ENCODE measurements at places on chromosomes 13 and 19.
A peak's percentile ranks its signal among the peaks of the same experiment; 100 is the strongest.

DNA sequence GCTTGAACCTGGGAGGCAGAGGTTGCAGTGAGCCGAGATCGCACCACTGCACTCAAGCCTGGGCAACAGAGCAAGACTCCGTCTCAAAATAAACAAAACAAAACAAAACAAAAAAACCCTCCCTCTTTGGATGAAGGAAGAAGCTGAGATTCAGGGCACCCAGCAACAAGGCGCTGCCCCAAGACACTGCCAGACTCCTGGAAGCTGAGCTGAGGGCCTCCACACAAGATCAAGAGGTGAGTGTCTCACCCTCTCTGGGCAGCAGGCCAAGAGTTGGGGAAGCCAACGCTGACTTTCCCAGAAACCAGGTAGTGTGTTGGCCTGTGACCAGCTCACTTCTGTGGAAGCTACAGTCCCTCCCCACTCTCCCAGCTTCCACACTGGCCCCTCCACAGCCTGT, 3.7 kb upstream of the TYROBP start:
- DNase-seq: no peak

DNA sequence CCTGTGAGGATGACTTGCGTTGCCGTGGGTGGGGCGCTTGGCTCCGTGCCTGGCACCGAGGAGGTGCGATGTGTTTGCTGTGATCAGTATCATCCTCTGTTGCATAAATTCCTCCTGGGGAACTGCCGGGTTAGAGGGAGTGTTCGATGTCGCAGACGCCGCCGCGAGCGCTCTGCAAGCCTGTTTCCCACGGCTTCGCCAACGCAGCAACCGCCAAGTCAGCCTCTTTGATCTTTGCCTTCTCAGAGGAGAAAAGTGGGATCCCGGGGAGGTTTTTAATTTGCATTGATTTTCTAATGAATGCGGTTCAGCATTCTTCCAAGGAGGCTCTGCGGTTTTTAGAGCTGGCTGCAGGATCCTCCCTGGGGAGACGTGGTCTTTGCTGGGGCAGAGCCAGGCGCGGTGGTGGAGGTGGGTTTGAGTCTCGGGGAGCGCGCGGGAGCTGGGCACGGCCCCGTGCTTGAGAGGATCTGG, 7.6 kb downstream of the GPR32 start:
- no peak for DNase-seq

DNA sequence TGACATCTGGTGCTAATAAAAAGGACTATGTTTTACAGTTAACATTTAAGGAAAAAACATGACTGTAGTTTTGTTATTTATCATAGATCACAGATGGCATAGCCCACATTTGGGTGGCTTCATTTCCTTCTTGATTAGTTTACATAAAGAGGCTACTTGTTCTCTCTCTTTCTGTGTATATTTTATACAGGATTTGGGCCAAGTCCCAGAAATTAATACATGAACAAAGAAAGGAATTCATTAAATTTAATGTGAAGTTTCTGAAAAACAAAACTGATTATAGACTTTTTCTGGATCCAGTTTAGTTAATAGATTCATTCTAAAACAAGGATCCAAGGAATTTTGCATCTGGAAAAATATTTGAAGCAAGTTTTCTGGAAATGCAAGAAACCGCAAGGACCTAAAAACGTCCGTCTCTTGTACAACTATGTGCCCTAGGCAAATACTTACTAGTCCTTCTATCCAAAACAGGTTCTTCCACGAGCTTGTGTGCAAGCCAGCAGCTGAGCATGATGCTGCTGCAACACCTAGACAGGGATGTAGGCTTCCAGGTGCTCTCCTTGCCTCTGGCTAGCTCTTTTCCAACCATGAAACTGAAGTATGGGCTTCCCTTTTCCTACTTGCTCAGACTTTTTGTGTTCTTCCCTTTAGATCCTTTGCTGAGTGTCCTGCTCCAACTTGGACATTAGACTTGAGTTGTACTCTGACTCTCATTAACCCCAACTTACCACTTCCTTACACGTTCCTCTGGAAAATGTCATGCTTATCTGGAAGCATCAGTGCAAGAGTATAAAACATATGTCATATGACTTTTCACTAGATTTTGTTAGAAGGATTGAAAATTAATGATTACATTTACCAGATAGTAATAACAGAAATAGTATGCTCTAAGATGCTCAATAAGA, 161.5 kb upstream of the STARD13 start:
- DNase-seq: no peak

- no peak for DNase-seq
These were observed 13.4 kb upstream of the LENG8 start for GRCh38 chr19:54435551-54436016.

DNA sequence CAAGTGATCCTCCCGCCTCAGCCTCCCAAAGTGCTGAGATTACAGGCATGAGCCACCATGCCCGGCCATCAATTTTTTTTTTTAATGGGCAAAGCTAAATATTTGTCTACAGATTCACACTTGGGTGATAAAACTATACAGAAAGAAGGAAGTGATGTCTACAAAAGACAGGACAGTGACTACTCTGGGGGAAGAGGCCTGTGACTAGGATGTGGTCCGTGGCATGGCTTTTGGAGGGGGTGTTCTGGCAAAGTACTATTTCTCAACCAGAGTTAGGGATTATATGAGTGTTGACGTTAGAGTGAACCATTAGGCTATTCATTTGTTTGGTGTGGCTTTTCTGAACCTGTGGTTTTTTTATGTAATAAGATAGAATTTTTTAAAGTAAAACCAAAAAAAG, 42.7 kb downstream of the INSR start:
- no peak for DNase-seq

DNA sequence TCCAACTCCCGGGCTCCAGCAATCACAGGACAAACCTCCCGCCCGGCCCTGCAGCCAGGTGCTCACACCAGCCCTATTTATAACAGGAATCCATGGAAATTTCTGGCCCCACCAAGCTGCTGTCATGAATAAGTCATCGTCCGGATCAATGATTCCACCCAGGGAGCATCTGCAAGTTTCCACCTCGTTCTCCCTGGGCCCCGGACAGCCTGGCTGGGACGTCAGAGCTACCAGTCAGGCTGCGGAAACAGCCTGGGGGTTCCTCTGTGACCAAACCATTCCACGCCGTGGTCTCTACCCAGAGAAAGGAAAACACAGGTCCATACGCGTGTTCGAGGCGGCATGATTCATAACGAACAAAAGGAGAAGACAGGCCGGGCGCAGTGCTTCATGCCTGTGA, 20.7 kb upstream of the PTBP1 start:
- DNase-seq: no peak

DNA sequence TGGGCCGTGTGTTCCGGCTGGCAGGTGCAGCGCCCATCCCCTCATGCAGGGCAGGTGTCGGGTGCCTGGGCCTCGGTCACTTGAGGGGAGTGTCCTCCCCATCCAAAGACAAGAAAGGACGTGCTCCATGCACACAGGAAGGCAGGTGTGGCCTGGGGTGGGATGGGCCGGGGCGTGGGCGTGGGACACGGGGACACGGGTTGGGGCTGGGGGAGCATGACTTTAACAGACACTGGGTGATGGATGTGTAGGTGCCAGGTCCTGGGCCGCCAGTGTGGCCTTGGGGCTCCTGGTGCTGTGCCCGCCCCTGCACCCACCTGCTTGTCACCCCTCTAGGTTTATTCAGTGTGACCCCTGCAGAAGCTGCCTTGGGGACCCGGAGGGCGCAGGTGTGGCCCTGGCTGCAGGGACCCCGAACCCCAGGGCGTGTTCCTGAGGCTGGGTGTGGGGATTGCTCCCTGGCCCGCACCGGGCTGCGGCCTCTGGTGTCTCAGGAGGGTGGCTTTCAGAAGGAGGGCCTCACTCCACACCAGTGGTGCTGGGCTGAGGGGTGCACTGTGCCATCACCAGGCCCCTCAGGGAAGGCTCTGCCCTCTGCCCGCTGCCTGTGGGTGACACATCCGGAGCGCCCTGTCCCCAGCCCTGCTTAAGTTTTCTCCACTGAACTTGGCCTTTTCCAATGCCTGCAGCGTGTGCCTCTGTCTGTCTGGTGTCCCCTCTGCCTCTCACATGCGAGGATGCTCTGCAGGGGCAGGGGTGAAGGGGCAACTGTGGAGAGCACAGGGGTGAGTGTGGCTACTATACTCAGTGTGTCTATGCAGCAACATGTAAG, 5.2 kb downstream of the TMEM255B start:
- DNase-seq: no peak

GRCh38 chr13:70405266-70405665, 297.0 kb upstream of the KLHL1 start:
- DNase-seq: no peak

GRCh38 chr19:46365561-46365960, 18.7 kb downstream of the PPP5C start:
- no peak for DNase-seq

GRCh38 chr13:29963089-29963488, 112.7 kb upstream of the UBL3 start:
- DNase-seq: no peak

GRCh38 chr13:98641075-98641474, 64.2 kb upstream of the STK24 start:
- no peak for DNase-seq

GRCh38 chr13:86788616-86789015, 882.6 kb upstream of the SLITRK5 start:
- no peak for DNase-seq

- no peak for DNase-seq
These were observed 93.6 kb upstream of the WASF3 start for GRCh38 chr13:26463848-26464247.

DNA sequence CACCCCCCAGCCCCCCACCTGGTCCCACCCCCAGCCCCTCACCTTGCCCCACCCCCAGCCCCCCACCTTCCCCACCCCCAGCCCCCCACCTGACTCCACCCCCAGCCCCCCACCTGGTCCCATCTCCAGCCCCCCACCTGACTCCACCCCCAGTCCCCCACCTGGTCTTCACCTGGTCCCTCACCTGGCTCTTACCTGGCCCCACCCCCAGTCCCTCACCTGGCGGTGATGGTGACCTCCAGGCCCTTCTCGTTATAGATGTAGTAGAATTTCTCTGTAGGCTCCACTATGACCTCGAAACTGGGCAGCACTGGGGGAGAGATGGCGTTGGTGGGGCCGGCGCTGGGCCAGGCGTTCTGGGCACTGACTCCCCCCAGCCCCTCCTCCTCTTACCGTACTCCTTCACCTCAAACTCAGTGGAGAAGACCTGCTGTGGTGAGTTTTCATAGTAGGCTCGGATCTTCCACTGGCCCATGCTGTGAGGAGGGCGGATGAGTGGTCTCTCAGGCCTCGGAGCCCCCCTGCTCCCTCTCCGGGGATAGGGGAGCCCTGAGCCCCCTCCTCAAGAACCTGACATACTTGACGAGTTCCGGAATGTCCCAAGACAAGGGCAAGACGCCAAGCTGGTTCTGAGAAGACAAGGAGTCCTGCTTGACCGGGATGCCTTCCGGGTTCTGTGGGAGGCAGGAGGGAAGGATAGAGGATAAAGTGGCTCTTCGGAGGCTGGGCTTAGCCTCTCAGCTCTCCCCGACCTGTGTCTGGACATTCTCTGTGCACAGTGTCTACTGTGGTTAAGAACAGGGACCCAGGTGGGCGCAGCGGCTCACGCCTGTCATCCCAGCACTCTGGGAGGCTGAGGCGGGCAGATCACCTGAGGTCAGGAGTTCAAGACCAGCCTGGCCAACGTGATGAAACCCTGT, 6.4 kb downstream of the C3 start:
- DNase-seq: no peak

GRCh38 chr19:49058562-49058961, 1.0 kb upstream of the CGB7 start:
- no peak for DNase-seq

GRCh38 chr13:80342471-80343371, 1.8 kb upstream of the SPRY2 start:
- peak; percentile 32 for DNase-seq

- no peak for DNase-seq
These were observed 957.2 kb downstream of the SLITRK1 start for GRCh38 chr13:82925114-82925513.

DNA sequence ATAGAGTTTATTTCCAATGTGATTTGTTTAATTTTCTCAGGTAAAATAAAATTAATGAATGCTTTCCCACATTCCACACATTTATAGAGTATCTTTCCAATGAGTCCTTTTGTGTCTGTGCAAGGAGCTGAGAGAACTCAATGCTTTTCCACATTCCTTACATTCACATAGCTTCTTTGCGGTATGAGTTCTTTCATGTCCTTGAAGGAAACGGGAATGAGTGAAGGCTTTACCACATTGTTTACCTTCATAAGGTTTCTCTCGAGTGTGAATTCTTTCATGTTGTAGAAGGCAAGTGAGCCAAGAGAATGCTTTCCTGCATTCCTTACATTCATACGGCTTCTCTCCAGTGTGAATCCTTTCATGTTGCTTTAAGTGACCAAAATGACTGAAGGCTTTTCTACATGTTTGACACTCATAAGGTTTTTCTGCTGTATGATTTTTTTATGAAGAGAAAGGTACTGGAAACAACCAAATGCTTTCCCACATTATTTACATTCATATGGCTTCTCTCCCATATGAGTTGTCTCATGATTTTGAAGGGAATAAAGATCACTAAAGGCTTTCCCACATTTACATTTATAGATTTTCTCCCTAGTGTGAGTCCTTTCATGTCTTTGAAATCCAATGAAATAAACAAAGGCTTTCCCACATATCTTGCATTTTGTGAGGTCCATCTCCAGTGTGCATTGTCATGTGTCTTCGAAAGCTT, 14.4 kb upstream of the ZNF442 start:
- DNase-seq: no peak

DNA sequence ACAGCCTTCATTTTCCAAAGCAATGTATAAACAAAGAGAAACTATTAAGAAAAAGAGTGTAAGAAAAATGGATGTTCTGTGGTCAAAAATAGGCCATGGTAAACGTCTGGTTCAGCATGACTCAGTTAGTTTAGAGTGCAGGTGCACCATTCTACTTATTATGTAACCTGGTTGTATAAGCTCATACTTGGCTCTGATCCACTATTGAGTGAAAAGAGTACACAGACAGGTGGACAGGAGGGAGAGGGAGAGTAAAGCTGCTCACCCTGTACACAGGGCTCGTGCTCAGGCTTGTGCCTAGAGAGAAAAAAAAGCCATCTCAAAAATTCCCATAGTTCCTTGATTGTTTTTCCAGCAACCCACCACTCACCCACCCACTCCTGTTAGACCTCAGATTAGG, 85.8 kb upstream of the ZNF91 start:
- DNase-seq: no peak

DNA sequence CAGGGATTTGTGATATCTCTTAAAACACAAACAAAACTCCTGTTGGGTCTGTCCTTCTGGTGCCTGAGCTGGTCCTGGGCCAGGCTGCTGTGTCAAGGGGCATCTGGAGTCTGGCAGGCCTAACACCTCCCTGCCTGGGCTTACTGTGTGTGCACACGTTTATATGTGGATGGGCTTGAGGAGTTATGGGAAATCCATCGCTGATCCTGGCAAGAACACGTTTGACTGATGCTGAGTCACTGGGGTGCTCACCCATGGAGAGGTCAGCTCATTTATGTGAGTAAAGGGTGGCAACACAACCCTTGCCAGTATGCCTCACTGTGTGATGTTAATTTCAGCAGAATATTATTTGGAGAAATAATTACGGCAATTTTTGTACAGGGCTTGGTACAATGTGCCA, 44.5 kb upstream of the PCDH8 start:
- no peak for DNase-seq

DNA sequence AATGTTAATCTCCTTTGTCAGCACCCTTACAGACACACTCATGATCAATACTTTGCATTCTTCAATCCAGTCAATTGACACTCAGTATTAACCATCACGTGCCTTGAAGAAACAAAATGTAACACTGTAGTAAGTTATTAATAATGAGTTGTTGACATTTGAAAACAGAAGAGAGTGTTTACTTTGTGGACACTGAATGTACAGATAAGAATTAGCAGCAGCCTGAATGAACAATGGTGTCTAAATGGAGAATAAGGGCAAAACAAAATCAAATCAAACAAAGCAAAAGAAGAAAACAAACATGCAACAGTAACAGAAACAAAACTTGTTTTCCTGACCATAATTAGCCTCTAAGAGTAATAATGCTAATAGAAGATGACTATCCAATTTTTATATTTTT, 1191.1 kb upstream of the MIR17HG start:
- no peak for DNase-seq

All from activated CD4-positive, alpha-beta T cell treated with anti-CD3 and anti-CD28 coated beads for 4 hours (primary cell).